ENCODE measurements at places on chromosomes 13 and 19.
A peak's percentile ranks its signal among the peaks of the same experiment; 100 is the strongest.

GRCh38 chr19:16457195-16457953, 14.4 kb downstream of the EPS15L1 start:
- DNase-seq = no peak

- DNase-seq = no peak
These were observed 174.0 kb downstream of the GPC5 start for GRCh38 chr13:91572439-91572838.

DNA sequence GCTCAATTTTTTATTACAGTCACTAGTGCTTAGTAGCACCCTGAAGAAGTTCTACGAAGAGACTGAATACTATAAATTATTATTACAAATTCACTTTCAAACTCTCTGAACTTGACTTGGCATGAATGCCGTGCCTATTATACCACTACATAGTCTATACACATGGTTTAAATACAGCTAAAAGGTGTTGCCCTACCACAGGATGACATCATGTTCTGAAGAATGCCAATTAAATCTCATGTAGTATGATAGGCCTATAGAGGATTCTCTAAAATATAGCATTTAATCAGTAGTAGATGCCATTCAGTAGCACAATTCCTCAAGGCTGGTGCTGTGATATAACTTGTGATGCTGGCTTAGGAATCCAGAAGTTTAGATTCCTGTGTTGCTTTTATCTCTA, 16.7 kb upstream of the POSTN start:
- no peak for DNase-seq

GRCh38 chr19:51258165-51259160, 7.6 kb downstream of the SIGLECL1 start:
- DNase-seq = no peak

GRCh38 chr19:32022731-32023563, 322.5 kb upstream of the ZNF507 start:
- no peak for DNase-seq

DNA sequence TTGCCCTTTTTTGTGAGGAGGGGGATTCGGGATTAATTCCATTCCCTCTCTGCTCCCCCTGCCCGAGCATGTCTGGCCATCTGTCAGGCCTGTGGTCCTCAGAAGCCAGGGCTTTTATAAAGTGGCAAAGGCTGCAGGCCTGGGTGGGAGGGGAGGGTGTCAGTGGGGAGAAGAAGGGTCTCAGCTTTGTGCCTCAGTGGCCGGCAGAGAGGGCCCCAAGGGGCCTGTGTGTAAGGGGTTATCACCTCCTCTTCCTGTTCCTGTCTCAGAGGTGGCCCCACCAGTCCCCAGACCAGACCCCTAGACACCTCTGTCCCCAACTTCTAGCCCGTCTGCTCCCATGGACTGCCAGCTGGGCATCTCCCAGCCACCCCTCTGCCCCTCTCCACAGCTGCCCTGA, 3.4 kb upstream of the NUMBL start:
- no peak for DNase-seq

DNA sequence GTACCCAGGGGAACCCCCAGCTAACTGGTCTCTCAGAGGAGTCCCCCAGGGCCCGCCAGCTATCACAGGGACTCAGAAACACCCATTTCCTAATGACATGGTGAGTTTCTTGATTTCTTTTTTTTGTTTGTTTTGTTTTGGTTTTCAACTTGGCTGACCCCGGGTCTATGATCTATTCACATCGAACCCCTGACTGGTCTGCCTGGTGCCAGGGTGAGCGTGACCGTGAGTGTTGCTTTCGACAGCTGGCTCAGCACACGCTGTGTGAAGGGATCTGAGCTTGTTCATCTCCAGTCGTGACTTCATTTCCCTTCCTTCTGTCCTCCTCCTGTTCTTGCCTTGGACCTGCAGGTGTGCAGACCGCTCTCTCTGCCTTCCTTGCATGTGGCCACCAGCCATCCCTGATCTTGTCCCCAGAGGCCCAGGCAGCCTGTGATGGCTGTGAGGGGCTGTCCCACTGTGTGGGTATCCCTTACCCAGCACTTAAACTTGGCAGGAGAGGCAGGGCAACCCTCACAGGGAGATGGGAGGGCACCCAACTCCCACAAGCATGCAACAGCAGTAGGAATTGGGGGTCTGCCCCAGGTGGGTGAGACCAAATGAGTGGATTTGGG, 26.2 kb downstream of the TMEM161A start:
- DNase-seq = no peak

- no peak for DNase-seq
These were observed 7.9 kb upstream of the GGACT start for GRCh38 chr13:100596516-100596915.

DNA sequence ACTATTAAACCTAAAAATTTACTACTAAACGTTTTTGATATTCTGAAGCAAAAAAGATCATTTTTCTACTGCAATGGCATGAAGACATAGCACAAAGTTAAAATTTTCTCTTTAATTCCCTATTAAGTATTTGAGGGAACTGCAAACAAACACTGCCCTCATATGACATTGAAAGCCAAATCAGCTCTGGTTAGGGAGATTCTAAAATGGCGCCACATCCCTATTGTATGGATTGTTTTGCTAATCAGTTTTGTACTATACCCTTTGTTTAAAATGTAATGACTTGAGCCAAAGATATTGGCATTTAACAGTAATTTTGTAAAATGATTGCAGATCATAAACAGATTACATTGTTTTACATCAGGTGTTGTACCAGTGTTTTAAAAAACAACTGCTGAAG, 65.8 kb downstream of the FLT1 start:
- no peak for DNase-seq

- DNase-seq = no peak
These were observed 529.9 kb downstream of the SLITRK1 start for GRCh38 chr13:83352391-83352790.

- no peak for DNase-seq
These were observed 5.7 kb downstream of the POU2F2 start for GRCh38 chr19:42126574-42126973.

DNA sequence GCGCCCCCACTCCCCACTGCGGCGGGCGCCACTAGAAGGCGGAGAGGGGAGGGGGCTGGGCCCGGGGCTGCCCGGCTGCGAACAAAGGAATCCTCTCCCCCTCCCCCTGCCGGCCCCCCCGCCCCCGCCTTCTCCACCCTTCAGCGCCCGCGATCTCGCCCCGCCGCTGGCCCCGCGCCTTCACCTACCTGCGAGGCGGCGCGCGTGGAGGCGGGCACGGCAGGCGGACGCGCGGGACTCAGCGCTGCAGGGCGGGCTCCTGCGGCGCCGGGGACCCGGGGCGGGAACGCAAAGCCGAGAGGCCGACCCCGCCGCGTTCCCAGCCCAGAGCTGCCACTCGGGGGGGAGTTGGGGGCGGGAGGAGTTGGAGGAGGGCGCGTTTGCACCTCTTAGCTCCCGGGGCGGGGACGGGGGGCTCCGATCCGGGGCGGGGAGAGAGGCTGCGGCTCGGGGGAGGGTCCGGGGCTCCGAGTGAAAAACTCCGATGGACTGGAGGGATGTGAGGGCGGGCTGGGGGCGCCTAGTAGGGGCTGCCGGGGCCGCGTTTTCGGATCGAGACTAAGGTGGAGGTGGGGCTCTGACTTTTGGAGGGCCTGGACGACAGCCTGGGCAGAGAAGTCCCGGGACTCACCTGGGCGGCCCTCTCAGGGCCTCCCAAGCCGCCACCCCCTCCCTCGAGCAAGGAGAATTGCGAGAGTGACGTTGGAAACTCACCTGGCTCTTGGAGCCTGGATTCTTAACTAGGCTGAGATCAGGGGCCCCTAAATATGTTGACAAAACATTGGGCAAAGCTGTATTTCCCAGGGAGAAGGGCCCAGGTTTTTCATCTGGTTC, at the start of gene FBN3:
FBN3 (minus strand) TSS at position 332 of the 834 bp plus-strand sequence. CDS start 2,112 bp downstream, outside the sequence.
- DNase-seq = peak; percentile 43

GRCh38 chr13:100608906-100609305, 20.3 kb upstream of the GGACT start:
- no peak for DNase-seq

GRCh38 chr13:106568299-106569003, 514 bp upstream of the ARGLU1 start:
- no peak for DNase-seq

DNA sequence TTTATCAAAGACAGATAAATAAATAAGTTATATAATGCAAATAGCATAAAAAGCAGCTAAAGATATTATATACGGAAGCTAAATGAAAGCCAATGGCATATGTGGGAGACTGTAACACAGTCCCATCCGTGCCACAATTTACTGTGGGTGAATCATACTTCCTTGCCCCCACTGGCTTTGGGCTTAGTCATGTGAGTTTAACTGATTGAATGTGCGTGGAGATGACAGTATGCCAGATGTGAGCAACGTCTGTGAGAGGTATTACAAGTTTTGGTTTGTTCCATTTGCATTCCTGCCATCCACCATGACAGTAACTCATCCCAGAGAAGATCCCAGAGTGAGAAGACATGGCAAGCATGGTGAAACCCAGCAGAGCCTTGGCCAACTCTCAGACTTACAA, 340.0 kb downstream of the SUCLA2 start:
- DNase-seq = no peak

- DNase-seq = no peak
These were observed 187.3 kb upstream of the UBL3 start for GRCh38 chr13:30037766-30038165.

- no peak for DNase-seq
These were observed 729.4 kb downstream of the EFNB2 start for GRCh38 chr13:105805892-105806627.

DNA sequence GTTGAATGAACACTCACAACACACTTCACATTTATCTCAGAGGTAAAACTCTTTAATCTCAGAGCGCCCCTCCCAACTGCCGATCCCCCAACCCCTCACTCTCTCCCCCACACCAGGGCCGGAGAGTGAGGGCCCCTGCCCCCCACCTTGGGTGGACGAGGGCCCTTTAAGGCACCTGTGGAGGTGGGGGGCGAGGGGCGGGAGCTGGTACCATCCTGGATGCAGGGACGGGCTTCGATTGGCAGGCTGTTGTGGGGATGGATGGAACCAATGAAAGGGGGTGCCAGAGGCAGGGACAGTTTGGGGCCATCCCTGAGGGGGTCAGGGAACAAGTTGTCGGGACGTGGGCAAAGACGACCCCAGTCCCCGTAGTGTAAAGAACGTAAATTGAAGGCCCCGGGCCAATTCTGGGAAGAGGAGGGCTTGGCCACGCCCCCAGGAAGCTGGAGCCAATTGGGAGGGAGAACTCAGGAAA, 1.7 kb upstream of the PNKP start:
- no peak for DNase-seq

DNA sequence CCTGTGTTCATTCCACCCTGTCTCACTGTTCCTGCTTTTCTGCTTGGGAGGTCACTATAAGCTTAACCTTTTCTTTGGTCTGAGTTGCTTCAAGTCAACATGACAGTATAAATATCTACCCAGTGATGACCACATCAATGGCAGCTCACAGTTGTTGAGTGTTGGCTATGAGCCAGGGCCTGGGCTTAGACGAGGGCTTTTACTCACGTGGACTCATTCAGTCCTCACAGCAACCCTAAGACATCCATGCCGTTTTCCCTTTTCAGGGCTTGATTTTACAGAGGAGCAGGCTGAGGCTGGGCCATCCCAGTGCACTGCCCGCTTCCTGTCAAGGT, 10.2 kb upstream of the CCDC97 start:
- DNase-seq = no peak

- DNase-seq = no peak
These were observed 2.8 kb downstream of the MAMSTR start for GRCh38 chr19:48716562-48717291.

GRCh38 chr13:108003626-108004025, 211.7 kb downstream of the LIG4 start:
- DNase-seq = peak; percentile 79

GRCh38 chr19:11659612-11660011, 62.3 kb downstream of the ZNF627 start:
- DNase-seq = no peak

DNA sequence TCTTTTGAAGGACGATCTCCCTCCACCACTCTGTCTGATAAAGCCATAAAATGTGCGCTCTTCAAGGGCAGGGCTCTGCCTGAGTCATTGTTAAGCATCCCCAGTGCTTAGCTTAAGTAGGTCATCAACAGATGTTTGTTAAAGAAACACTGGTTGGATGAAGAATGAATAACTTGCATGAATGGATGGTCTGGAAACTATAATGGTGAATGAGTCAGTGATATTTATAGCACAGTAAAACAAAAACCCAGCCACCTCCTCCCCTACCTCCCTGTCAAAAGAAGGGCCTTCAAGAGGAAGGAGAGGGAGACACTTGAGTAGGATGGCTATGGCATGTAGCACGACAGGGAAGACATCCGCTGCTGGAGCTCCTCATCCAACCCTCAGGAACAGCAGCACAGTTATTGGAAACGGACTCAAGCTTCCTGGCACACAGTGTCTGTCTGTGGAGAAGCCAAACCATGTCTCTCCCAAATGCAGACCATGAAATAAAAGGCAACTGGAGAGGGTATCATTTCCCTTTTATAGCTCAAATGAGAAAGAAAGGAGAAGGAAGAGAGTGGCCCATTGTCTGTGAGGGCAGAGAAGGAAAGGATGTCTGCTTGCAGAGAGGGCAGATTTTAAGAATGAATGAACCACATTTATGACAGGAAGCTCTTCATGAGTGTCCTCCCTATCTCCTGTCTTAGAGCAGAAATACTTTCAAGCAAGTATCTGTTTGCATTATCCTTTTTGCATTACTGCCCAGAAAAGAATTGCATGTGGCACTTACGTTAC, 183.5 kb upstream of the UBL3 start:
- DNase-seq = no peak

GRCh38 chr13:77337159-77337558, 10.3 kb upstream of the MYCBP2 start:
- no peak for DNase-seq

GRCh38 chr19:55667958-55668357, 7.1 kb upstream of the EPN1 start:
- no peak for DNase-seq

- DNase-seq = no peak
These were observed 91.1 kb downstream of the WDFY2 start for GRCh38 chr13:51675385-51675784.

- no peak for DNase-seq
These were observed 2.0 kb downstream of the MTUS2 start for GRCh38 chr13:28822151-28822550.

GRCh38 chr13:44212633-44213396, 160.8 kb upstream of the SERP2 start:
- DNase-seq = no peak

DNA sequence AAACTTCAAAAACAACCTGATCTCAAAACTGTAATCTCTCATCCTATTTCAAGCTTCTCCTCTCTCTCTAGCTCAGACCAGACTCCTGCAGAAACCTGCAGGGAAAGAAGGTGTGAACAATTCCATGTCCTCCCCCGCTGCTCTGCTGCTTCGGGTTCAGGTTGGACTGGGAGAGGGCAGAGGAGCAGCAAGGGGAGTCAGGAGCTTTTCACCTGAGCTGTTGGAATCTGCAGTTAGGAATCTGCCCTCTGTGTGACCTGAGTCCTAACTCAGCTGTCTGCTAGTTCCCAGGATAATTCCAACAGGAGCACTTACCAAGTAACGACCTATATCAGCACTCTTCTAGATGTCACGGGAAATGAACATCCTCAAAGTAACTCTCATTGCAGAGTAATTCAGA, 118.3 kb downstream of the DNAJC15 start:
- DNase-seq = no peak

GRCh38 chr13:110456550-110456949, 105.0 kb downstream of the RAB20 start:
- DNase-seq = no peak

- no peak for DNase-seq
These were observed 3.5 kb downstream of the SSC5D start for GRCh38 chr19:55491546-55492360.

- DNase-seq = peak; percentile 54
These were observed 708 bp upstream of the ERCC1 start for GRCh38 chr19:45424191-45425058.

GRCh38 chr19:19540715-19541515, 2.9 kb downstream of the CILP2 start:
- DNase-seq = peak; percentile 31

All from HAP-1 (cell line).